ENCODE measurements at places on chromosomes 5 and 9.

DNA sequence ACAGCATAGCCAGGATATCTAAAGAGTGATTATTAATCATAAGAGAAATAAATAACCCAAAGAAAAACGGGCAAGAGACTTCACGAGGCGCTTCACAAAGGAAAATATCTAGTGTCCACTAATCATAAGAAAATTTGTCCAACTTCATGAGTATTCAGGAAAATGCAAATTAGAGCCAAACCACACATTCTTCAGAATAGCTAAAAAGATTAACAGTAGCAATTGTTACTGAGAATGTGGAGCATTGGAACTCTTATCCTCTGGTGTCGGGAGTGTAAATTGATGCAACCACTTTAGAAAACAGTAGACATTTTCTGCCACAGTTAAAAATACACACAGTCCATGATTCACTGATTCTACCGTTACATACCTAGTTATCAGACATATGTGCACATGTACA is 145.7 kb downstream of the CWC27 start:
- DNase-seq = no peak

GRCh38 chr5:42360056-42360455 is 63.2 kb upstream of the GHR start:
- DNase-seq = no peak

GRCh38 chr5:102749416-102750030 is 5.6 kb upstream of the PAM start:
- DNase-seq = no peak

GRCh38 chr5:139745132-139745799 is 50.3 kb upstream of the PSD2 start:
- peak; percentile 92 for DNase-seq

DNA sequence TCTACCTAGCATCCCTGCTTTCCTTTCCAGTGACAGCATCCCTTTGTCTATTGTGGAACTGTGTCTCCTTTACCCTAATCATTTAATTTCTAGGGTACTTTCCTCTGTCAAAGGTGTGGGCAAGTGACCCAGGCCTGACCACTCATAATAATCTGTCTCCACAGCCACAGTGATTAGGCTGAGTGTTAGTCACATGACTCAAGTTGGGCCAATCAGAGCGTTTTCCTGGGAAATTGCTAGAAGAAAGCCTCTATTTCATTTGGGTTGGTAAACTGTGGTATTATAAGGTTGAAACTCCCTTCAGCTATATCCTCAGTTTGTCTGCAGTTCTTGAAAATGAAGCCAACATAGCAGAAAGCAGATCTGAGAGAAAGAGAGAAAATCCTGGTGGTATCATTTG is 14.2 kb upstream of the AP3B1 start:
- DNase-seq = no peak

GRCh38 chr5:159422361-159422760 is 92.1 kb upstream of the IL12B start:
- DNase-seq = peak; percentile 52

Data from suppressor macrophage treated with lipopolysaccharide for 1 hour (primary cell).